ENCODE measurements at places on chromosomes 1 and 21. TPM values are rescaled to one million over a fixed set of nuclear protein-coding genes. Genes with fewer than 3 reads are reported as not detected.

DNA sequence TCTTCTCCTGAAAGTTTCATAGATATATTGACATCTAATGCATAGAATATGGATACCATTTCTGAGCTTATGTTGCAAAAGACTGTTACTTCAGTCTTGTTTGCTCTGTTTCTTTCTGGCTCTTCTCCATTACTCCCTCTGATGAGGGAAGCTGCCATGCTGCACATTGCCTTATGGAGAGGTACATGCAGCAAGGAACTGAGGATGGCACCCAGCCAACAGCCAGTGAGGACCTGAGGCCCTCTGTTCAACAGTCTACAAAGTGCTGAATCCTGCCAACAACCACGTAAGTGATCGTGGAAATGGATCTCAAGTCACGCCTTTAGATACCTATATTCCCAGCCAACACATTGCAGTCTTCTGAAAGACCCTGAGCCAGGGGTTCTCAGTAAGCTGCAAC lies 66.6 kb upstream of the ADAMTS5 start:
- no peak for DNase-seq

- no peak for DNase-seq
Measured at GRCh38 chr1:17539477-17540254, at the start of gene ARHGEF10L. TSS of gene ARHGEF10L (plus strand) at chr1:17539698. CDS start at chr1:17580596, 40,898 bp downstream.

The LRRN2 gene
- polyA plus RNA-seq, result 10.7 TPM

The VHLL gene
- not detected for polyA plus RNA-seq

The GREM2 gene
- polyA plus RNA-seq, result 0.37 TPM

The AMPD1 gene
- not detected for polyA plus RNA-seq

The LCE1A gene
- polyA plus RNA-seq, result not detected

- DNase-seq, result no peak
Measured at GRCh38 chr1:218330043-218330623, 15.0 kb upstream of the TGFB2 start.

The ANKRD34A gene
- polyA plus RNA-seq, result 0.51 TPM

DNA sequence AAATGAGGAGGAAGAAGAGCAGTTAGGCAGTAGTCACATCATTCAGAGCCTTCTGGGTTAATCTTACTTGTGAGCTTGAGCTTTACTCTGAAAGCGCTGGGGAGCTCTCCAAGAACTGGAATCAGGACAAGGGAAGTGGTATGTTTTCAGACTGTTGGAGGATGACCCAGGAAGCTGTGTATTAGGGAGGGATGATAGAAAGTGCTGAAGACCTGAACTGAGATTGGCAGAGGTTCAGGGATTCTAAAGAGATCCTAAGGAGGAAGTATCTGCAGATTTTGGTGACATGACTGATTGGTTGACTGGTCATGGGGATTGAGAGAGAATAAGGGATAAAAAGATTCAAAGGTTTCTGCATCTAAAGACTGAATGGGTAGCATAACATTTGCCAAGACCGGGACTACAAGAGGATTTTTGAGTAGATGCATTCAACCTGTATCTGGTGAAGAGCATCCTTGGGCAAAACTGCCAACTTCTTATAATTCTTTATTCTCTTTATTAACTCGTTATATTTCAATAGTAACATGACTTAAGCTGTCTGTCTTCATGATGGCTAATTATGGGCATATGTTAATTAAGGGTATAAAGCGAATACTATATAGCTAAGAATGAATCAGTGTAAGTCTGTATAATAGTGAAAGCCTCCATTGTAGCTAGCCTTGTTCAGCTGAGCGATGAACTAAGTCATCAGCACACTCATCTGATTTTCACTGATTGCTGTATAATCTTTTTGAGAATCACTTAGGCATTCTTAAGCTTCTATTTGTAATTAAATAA lies 41.8 kb downstream of the XCL1 start:
- DNase-seq, result no peak

- no peak for DNase-seq
Measured at GRCh38 chr1:54402896-54403295, 3.3 kb downstream of the SSBP3 start.

The CFHR5 gene
- not detected for polyA plus RNA-seq

- no peak for DNase-seq
Measured at GRCh38 chr1:84370831-84371394, 27.4 kb upstream of the DNASE2B start.

DNA sequence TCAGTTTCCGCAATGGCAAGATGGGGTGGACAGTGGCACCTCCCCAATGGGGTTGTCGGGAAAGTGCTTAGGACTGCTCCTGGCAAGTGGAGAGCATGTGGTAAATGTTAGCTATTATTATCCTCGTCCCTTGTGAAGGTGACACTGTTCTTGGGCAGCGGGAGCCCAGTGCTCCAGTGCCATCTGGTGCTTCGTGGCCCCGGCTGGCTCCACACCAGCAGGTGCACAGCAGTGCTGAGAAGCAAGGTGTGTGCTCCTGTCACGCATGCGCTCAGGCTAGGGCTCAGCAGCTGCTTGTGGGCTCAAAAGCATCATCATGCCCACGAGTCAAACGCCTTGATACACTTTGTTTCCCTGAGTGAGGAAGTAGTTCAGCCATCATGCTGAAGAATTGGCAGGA lies 24.9 kb upstream of the KCNC4 start:
- no peak for DNase-seq

The TFF1 gene
- polyA plus RNA-seq, result not detected

DNA sequence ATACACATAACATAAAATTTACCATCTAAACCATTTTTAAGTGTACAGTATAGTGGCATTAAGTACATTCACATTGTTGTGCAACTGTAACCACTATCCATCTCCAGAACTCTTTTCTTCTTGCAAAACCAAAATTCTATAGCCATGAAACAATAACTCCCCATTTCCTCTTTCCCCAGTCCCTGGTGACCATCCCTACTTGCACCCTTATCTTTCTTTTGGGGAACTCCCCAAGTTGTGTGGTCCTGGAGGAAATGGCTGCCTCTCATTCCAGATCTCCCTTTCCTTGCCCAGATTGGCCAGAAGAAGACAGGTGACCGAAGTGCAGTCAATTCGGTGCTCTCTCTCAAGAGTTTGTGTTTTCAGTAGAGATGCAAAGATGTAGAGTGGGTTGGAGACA lies 389.6 kb upstream of the C1orf87 start:
- no peak for DNase-seq

The ZYG11B gene
- polyA plus RNA-seq, result 26.4 TPM

- no peak for DNase-seq
Measured at GRCh38 chr1:183349201-183349711, 68.9 kb downstream of the NMNAT2 start.

- DNase-seq, result no peak
Measured at GRCh38 chr1:1085911-1086841, 12.1 kb upstream of the RNF223 start.

- DNase-seq, result no peak
Measured at GRCh38 chr21:29546071-29546470, 247.3 kb downstream of the BACH1 start.

The GJA4 gene
- 20.3 TPM for polyA plus RNA-seq

The MNDA gene
- 6.0 TPM for polyA plus RNA-seq

DNA sequence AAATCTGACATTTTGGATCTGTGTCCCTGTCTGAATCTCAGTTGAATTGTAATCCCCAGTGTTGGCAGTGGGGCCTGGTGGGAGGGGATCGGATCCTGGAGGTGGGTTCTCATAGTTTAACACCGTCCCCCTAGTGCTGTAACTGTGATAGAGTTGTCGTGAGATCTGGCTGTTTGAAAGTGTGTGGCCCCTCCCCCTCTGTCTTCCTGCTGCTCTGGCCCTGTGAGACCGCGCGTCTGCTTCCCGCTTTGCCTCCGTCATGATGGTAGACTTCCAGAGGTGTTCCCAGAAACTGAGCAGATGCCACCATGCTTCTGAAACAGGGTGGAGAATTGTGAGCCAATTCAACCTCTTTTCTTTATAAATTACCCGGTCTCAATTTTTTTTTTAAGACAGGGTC lies 25.0 kb downstream of the AGPAT3 start:
- DNase-seq, result no peak

- DNase-seq, result no peak
Measured at GRCh38 chr1:22749503-22749902, 38.9 kb downstream of the EPHB2 start.

The KDF1 gene
- polyA plus RNA-seq, result 8.6 TPM

The SPRR4 gene
- polyA plus RNA-seq, result not detected

The PGLYRP4 gene
- polyA plus RNA-seq, result not detected

The GJA8 gene
- 0.72 TPM for polyA plus RNA-seq

- no peak for DNase-seq
Measured at GRCh38 chr1:66395202-66396061, 138.5 kb upstream of the SGIP1 start.

The GCSAML gene
- 1.1 TPM for polyA plus RNA-seq

- no peak for DNase-seq
Measured at GRCh38 chr1:244980605-244981004, 116.3 kb upstream of the HNRNPU start.

The HSD11B1 gene
- polyA plus RNA-seq, result 0.39 TPM

The VASH2 gene
- 20.3 TPM for polyA plus RNA-seq

The AMY1B gene
- polyA plus RNA-seq, result 0.12 TPM

GRCh38 chr1:9031484-9032259 lies 5.4 kb upstream of the SLC2A7 start:
- DNase-seq, result no peak

GRCh38 chr1:22350171-22350923 lies 101.3 kb upstream of the ZBTB40 start:
- DNase-seq, result no peak

DNA sequence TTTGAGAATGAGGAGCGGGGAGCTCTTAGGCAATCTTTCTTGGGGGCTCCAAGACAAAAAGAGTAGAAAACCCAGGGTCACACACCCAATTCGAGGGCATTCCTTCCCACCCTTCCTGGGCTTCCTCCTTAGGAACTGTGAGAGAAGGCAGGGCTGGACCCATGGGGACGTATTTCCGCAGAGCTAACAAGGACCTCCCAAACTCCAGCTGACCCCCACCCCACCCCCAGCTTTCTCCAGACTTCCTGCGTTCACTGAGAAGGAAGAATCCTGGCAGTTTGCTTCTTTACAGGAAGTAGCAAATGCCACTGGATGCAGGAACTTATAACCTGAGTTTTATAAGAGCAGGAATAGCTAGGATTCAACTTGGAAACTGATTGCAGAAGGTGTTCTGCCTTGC lies 2.7 kb upstream of the LHX9 start:
- no peak for DNase-seq

DNA sequence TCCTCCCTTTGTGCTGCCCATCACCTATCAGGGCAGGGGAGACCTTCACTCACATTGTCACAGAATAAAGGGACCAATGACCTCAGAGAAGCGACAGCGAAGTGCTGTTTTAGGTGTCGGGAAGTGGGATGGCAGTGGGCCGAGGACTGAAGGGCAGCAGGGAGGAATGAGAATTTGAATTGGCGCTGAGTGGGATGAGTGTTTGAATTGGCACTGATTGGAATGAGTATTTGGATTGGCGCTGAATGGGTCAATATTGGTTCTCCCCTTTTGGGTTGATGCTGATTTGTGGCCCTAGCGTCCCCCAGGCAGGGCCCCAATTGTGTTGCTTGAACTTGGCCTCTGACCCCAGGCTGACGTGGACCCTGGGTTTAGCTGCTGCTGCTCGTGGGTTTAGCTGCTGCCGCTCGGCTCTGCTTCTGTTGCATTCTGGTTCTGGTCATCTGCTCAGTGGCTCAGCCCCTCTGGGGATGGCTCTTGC lies 12.4 kb upstream of the UMODL1 start:
- DNase-seq, result no peak

The F11R gene
- 93.8 TPM for polyA plus RNA-seq

GRCh38 chr1:23634840-23635651 lies 56.6 kb upstream of the RPL11 start:
- DNase-seq, result peak; percentile 65

Measured in right renal cortex interstitium (tissue), 3 donors.